LHCN-M2 (cell line): ENCODE measurements at places on chromosomes 7 and 10. TPM values are rescaled to one million over a fixed set of nuclear protein-coding genes. Genes with fewer than 3 reads are reported as not detected.

The CCDC3 gene
- 3.2 and 4.0 TPM in 2 replicates for total RNA-seq

The TLX1 gene
- not detected in 2 replicates for total RNA-seq

The DLX5 gene
- total RNA-seq = 0.13 TPM in 1 of 2 replicates, not detected in the other

The PRXL2A gene
- total RNA-seq = not detected in 2 replicates

The HECW1 gene
- not detected in 2 replicates for total RNA-seq

The UBE2H gene
- 61.3 and 72.6 TPM in 2 replicates for total RNA-seq

The DYDC2 gene
- total RNA-seq = not detected in 2 replicates

The PNLIPRP2 gene
- total RNA-seq = not detected in 2 replicates

The HSPA12A gene
- 3.6 TPM in 2 replicates for total RNA-seq

The BLVRA gene
- total RNA-seq = 30.7 and 38.5 TPM in 2 replicates

The CYP2C19 gene
- not detected in 2 replicates for total RNA-seq

The CALML3 gene
- total RNA-seq = not detected in 2 replicates

The EVX1 gene
- total RNA-seq = not detected in 2 replicates

The ZNF138 gene
- 9.1 and 11.3 TPM in 2 replicates for total RNA-seq

The AQP1 gene
- total RNA-seq = 0.13 and 0.23 TPM in 2 replicates

The NKX1-2 gene
- total RNA-seq = not detected in 2 replicates

DNA sequence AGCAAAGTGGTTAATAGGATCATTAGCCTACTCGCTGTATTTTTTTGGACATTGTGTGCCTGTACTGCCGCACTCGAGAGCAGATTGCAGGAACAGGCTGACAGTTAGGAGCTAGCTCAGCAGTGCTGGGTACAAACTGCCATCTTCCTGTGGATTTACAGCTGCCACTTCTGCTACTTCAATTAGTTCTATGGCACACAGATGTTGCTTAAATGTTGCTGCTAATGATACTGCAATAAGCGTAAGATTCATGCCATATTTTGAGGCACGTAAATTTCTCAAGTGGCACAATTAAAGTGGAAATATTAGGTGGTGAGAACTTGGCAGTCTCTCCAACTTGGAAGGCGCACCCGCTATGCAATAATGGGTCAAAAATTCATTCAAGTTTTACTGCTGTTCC lies 171.9 kb downstream of the EBF3 start:
- no peak for DNase-seq

DNA sequence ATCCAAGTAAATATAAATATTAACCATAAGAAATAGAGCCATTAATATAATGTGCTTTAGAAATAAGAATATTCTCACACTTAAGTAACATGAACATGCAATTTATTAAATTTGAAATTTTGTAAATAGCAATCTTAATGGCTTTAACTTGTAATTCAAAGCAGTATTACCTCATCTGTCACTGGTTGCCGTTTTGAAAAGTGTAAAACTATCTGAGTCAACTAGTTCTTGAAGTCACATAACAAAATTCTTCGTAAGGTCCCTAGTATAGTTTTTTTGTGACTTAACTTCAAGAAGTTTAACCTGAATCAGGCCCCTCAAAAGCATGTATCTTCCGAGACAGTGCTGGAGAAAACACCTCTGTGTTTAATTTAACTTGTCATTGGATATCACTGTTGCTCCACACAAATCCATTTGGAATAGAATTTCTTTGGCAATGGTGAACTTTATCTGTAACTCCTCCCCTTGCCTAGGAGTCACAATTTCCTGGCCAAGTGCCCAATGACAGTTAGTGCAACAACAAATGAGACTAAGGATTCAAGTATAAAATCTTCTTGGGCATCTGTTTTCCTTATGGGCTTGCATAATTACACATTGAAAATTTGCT lies 47.1 kb downstream of the NT5C2 start:
- peak; percentile 90 for DNase-seq

GRCh38 chr7:31362401-31362800 lies 21.9 kb upstream of the NEUROD6 start:
- DNase-seq = no peak

DNA sequence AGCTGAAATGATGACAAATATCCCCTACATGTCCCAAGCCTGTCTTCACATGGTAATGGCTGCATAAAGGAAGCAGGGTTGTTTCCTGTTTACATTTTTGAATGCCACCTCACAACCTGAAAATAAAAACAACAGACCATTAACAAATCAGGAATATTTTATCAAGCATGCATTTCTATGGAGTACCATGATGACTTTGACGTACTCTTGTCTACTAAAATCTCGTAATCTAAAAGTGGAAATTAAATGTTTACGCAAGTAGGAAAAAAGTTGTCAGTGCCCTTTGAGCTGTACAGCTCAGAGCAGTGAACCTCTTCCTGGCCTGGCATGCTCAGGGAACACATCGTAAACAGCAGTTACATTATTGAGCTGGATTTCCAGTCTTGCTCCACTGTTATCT lies 194.1 kb downstream of the INHBA start:
- DNase-seq = peak; percentile 16

GRCh38 chr7:37109016-37109683 lies 339.5 kb downstream of the ELMO1 start:
- DNase-seq = no peak

DNA sequence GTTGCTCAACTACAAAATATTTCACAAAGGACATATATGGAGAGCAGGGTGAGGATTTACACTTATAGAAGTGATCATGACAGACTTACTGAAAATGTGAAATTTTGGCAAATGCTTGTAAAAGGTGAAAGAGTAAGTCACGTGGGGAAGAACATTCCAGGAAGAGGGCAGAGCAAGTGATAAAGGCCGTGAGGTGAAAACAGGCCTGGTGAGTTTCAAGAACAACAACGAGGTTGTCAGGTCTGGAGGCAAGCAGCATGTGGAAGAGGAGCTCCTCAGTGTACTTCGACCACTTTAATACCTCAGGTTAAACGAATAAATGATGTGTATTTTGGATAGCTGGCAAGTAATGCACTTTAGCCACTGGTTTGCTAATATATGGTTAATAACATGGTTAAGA lies 706.7 kb downstream of the PCDH15 start:
- DNase-seq = no peak

GRCh38 chr10:11180228-11180627 lies 162.6 kb downstream of the CELF2 start:
- no peak for DNase-seq

- no peak for DNase-seq
Measured at GRCh38 chr10:122121059-122121458, 132.1 kb downstream of the TACC2 start.

GRCh38 chr10:31130406-31130805 lies 98.7 kb upstream of the ZNF438 start:
- no peak for DNase-seq

DNA sequence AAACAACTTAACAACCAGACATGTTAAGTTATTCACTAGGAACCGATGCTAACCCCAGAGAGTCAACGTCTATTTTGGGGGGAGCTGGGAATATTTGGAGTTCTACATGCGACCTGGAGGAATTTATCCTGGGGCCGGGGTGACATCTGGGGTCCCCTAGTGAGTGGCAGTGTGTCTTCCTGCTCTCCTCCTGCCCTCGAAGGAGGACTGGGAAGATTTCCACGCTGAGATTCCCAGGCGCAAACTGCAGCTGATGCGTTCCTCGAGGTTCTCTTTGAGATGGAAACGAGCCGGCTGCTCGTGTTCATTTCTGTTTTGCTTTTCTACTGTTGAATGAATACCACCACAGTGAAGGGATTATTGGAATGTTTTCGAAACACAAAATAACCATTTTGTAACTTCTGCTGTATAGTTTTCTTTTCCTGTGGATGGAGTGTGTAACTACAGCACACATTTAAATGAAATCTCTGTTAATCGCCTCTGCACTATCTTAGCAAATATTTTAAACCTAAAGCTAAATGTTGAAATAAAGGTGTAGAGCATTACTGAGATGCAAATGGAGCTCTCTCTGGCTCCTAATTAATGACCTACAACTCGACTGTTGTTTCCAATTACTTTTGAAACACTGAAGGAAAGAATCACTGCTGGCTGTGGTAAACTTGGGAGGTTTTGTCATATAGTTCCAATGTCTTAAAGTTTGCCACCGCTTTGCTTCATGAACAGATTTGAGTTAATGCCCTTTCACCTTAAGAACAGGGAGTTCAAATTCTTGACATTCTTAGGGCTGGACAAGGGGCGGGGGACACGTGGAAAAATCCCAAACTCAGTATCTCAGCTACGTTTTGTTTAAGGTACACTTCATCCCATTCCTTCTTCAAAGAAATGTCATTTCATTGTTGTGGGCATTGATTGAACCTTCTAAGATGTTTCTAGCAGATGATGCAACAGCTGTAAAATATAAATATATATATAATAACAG lies 21.1 kb downstream of the GATA3 start:
- DNase-seq = no peak

DNA sequence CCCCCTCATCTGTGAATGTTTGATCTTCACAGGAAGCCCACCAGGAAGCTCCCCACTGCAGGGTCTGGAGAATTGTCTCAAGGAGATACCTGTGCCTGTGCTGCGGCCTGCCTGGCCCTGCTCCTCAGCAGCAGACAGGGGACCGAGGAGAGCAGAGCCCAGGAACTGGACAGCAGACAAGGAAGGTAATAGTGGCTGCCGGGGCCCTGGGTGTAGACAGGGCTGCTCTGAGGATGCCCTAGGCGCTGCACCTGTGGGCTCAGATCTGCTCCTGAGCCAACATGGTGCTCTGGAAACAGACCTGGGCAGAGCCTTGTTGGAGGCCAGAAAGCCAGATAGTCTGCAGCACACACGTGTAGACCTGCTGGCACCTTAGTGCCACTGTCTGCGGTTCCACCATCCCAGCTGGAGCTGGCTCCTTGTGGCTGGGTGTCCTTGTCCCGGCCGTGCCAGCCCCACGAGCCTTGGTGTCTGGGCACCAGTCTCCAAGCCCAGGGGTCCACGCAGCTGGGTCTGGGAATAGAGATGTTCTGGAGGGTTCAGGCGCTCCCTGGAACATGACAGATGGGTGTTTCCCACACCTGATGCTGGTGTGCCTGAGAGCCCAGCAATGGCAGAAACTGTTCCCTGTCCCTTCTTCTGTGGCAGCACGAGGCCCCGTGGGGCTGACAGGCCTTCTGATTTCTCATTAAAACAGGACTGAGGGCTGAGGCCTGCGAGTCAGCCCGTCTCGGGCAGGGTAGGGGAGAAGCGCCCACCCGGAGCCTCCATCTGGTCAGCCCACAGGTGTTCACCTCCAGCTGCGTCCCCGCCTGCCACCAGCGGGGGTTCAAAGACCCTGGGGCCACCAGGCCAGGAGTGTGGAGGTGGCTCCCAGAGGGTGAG lies 44.7 kb downstream of the ZNF467 start:
- DNase-seq = no peak

- peak; percentile 98 for DNase-seq
Measured at GRCh38 chr7:46385662-46386309, 464.7 kb upstream of the IGFBP3 start.

GRCh38 chr7:111511845-111512244 lies 50.4 kb downstream of the IMMP2L start:
- DNase-seq = no peak

- DNase-seq = no peak
Measured at GRCh38 chr7:151168003-151168786, 701 bp upstream of the GBX1 start.

GRCh38 chr10:99758211-99758891 lies 24.1 kb upstream of the ABCC2 start:
- peak; percentile 63 for DNase-seq

GRCh38 chr10:97723001-97723400 lies 9.5 kb downstream of the MARVELD1 start:
- DNase-seq = no peak

DNA sequence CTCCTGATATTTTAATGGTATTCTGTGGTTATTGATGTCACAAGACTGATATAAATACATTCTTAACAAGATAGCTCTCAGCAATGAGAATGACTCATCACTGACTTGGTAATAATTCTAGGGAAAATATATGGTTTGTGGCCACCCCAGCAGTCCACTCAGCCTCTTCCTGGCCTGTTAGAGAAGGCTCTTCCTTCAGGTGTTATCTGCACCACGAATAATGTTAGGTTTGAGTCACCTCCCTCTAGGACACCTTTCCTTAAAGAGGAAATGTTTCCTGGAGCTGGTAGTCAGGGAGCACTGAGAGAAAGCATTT lies 163.3 kb downstream of the SVIL start:
- DNase-seq = peak; percentile 79

DNA sequence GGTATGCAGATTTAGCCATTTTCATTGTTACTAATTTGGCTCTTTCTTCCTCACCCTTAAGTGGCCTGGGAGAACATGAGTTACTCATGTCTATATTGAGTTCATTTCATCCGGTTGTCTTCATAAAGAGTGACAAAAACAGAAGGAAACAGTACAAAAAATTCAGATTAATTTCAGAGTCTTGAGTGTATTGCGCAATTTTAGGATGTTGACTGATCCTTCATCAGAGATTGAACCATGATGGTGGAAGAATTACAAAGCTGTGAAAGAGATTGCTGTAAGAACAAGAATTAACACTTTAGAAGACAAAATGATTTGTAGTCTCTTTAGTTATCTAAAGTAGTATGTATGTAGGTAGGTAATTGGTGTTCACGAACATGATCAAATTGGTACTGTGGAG lies 194.0 kb upstream of the PPP1R3A start:
- DNase-seq = no peak

GRCh38 chr7:88071994-88072714 lies 138.1 kb downstream of the ADAM22 start:
- no peak for DNase-seq

- no peak for DNase-seq
Measured at GRCh38 chr7:388023-388960, 98.3 kb downstream of the FOXL3 start.

DNA sequence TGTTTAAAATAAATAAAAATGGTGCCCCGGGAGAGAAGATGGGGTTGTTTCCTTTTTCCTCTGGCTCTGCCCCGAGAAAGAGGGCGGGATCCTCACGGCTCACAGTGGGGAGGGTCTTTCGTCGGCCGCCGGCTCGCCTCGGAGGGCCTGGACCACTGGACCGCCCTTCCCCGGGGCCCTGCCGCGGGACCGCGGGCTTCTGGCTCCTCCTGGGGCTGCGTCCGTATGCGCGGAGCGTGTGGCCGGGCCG lies 3.5 kb upstream of the IGF2BP3 start:
- DNase-seq = no peak

DNA sequence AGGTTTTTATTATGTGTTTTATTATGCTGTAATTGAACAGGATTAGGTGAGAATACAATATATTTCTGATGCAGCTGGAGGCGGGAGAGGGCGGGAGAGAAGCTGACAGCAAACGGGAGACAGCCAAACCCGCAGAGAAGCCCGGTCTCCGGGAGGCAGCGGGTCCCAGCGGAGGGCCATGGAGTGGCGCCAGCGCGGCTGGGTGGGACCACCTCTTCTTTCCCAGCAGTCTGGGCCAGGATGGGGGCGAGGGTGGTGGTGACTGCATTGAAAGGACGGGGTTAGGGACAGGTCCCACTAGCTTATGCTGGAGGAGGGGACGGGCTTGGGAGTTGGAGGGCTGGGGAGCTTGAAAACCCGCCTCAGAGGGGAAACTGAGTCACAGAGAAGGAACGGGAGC lies 14.5 kb upstream of the KAZALD1 start:
- no peak for DNase-seq

- DNase-seq = no peak
Measured at GRCh38 chr7:157760004-157760730, 423.4 kb downstream of the DNAJB6 start.

GRCh38 chr10:124639646-124640045 lies 104.5 kb downstream of the FAM53B start:
- DNase-seq = no peak
